Effector memory CD4-positive, alpha-beta T cell (primary cell): ENCODE measurements at places on chromosomes 11 and 22.

GRCh38 chr22:17152340-17152739, 6.7 kb downstream of the HDHD5 start:
- H3K4me1 ChIP-seq: peaks cover 2% of the 10 kb centered on the region
- H3K27me3 ChIP-seq: no peaks in the 10 kb centered on the region
- no peak overlapping the region for H3K4me3 ChIP-seq
- H3K36me3 ChIP-seq: peaks cover 9% of the 10 kb centered on the region
- H3K27ac ChIP-seq: no peak overlapping the region

GRCh38 chr22:23137905-23138561, 3.8 kb downstream of the RSPH14 start:
- no peaks in the 10 kb centered on the region for H3K36me3 ChIP-seq
- H3K27me3 ChIP-seq: no peaks in the 10 kb centered on the region
- peak overlapping the region; percentile 68 for H3K27ac ChIP-seq
- peaks cover 54% of the 10 kb centered on the region for H3K4me1 ChIP-seq
- DNase-seq: peak; percentile 39

GRCh38 chr11:28616160-28616965, 508.2 kb downstream of the METTL15 start:
- no peaks in the 10 kb centered on the region for H3K27me3 ChIP-seq
- DNase-seq: no peak
- H3K36me3 ChIP-seq: no peaks in the 10 kb centered on the region
- H3K27ac ChIP-seq: no peak overlapping the region

DNA sequence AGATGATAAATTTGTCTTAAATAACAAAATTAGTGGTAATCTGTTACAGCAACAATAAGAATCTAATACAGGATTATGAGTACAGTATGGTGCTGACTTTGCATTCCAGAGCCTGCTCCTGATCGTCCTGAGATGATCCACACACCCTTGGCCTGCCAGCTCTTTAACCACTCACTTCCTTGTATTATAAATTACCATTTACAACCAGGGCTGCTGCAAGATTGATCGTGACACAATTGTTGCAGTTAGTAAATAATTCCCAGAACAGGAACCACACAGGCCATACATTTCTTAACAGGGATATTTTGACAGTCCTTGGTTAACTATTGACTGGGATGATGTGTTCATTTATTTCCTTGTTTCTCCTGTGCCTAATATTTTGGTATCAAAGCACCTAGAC, 3.8 kb upstream of the CBLIF start:
- H3K27ac ChIP-seq: no peak overlapping the region
- no peaks in the 10 kb centered on the region for H3K36me3 ChIP-seq
- H3K4me1 ChIP-seq: no peaks in the 10 kb centered on the region
- no peak for DNase-seq
- no peaks in the 10 kb centered on the region for H3K27me3 ChIP-seq
- no peak overlapping the region for H3K4me3 ChIP-seq

DNA sequence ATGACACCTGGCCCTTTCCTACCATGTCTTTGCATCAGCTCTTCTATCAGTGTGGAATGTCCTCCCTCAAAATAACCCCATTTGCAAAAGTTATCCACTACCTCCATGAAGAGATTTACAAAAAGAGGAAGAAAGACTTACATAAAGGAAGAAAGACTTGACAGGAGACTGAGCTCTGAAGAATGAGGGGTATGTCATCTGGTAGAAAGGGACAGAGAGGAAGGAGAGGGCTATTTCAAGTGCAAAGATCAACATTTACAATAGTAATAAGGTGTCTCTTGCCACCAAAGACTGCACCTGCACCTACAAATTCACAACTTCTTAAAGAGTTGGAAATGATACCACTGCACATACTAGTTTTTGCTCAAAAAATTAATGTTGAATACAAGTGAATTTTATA, 18.2 kb downstream of the PAK1 start:
- H3K27me3 ChIP-seq: no peaks in the 10 kb centered on the region
- no peak for DNase-seq
- H3K36me3 ChIP-seq: no peaks in the 10 kb centered on the region
- H3K4me3 ChIP-seq: no peak overlapping the region
- H3K27ac ChIP-seq: no peak overlapping the region
- no peaks in the 10 kb centered on the region for H3K4me1 ChIP-seq

DNA sequence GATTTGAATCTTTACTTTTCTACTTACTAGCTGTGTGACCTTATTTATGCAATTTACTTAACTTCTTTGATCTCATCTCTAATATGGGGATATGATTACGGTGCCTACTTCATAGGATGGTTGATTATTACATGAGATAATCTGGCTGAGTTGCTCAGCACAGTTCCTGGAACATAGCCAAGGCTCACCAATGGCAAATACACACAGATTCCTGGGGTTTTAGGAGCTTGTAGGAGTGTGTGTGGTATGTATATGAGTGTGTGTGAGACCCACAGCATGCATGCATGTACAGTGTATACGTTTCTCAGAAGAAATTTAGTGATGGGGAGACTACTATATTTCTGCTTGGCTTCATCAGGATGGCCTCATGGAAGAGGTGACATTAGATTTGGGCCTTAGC, 256.9 kb downstream of the KIRREL3 start:
- no peaks in the 10 kb centered on the region for H3K27me3 ChIP-seq
- H3K36me3 ChIP-seq: no peaks in the 10 kb centered on the region
- no peaks in the 10 kb centered on the region for H3K4me1 ChIP-seq
- H3K4me3 ChIP-seq: no peak overlapping the region

- no peak for DNase-seq
- H3K27ac ChIP-seq: no peak overlapping the region
- no peaks in the 10 kb centered on the region for H3K4me1 ChIP-seq
- H3K4me3 ChIP-seq: no peak overlapping the region
- H3K36me3 ChIP-seq: no peaks in the 10 kb centered on the region
These were observed 76.6 kb downstream of the CELSR1 start for GRCh38 chr22:46460857-46461256.

DNA sequence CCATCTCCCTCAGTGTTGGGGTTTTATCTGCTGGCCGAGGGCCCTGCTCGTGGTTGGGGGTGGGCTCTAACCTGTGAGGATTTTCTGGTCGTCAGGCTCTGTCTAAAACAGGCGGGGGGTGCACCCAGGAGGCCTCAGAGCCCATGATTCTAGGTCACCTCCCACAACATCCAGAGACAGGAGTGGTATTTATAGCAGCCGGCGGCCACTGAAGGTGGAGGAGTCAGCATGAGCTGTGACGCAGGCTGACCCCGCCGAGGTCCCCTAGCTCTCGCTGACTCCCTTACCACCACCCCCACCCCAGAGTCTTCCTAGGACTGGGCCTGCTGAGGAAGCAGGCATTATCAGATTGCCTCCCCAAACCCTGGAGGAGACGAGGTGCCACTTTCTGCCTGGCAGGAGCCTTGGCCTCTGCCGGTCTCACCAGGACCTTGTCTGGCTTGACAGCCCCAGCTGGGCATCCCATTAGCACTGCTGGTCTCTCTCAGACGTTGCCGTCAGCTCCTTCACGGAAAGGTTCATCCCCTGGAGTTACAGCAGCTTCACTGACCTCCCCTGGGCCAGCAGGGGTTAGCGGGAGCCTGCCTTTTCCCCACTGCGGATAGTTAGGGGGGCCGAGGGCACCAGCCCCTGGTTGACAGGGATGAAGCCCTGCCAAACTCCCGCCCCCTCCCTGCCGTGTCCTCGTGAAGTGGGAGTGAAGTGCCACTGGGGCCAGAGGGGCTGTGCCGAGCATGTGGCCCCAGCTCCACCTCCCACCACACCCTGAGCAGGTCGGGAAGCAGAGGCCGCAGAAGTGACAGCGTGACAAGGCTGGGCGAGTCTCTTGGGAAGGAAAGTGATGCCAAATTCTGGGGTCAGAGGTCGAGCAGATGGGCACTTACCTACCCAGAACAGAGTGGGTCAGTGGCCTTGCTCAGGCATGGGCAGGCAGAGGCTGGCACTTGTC, 26.5 kb downstream of the DAGLA start:
- H3K4me1 ChIP-seq: no peaks in the 10 kb centered on the region
- H3K36me3 ChIP-seq: no peaks in the 10 kb centered on the region
- no peaks in the 10 kb centered on the region for H3K27me3 ChIP-seq
- H3K4me3 ChIP-seq: no peak overlapping the region
- DNase-seq: no peak

DNA sequence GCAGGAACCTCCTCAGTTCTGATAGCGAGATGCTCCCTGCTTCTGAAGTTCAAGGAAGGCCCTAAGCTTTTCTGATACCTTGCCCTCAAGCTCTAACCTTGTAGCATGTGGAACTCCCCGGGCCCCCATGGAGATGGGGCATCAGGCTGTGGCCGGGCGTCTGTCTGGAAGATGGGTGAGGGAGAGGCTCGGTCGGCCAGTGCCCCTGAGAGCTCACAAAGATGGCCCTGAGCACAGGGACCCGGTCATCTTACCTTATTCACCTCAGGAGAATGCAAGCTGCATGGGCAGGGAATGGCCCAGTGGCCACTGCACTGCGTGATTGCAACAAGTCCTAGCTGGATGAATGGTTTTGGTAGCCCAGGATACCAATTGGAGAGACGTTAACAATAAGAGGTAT, 830.3 kb downstream of the TBC1D22A start:
- no peaks in the 10 kb centered on the region for H3K27me3 ChIP-seq
- DNase-seq: no peak
- H3K4me1 ChIP-seq: no peaks in the 10 kb centered on the region
- H3K36me3 ChIP-seq: no peaks in the 10 kb centered on the region
- no peak overlapping the region for H3K4me3 ChIP-seq
- H3K27ac ChIP-seq: no peak overlapping the region

DNA sequence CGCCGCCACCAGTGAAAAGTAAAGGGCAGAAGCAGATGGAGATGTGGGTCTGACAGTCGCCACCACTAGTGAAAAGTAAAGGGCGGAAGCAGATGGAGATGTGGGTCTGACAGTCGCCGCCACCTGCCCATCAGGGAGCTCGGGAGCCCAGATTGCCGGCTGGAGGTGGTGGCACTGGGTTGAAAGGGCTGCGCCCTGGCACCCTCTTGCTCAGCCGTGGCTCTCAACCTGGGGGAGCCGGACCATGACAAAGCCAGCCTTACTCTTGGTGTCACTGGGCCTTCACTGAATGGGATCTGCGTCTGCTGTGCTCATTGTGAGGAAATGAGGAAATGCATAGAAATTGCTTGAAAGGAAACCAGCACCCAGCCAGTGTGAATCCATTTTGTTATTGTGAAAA, 36.3 kb downstream of the AP2A2 start:
- peaks cover 16% of the 10 kb centered on the region for H3K36me3 ChIP-seq
- H3K27me3 ChIP-seq: no peaks in the 10 kb centered on the region
- H3K27ac ChIP-seq: no peak overlapping the region
- no peak overlapping the region for H3K4me3 ChIP-seq
- DNase-seq: no peak

DNA sequence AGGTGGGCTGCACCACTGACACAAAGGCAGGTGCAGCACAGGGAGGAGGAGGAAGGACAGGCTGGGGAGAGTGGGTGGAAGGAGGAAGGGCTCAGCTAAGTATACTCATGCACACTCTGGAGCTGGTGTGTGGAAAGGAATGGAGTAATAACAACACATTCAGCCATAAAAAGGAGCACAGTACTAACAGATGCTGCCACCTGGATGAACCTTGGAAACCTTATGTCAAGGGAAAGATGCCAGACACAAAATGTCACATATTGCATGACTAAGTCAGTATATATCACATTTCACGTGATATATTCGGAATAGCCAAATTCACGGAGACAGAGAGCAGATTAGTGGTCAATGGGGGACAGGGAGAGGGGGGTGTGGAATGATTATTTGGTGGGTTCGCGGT, 389.6 kb upstream of the SYN3 start:
- H3K27me3 ChIP-seq: no peaks in the 10 kb centered on the region
- H3K36me3 ChIP-seq: no peaks in the 10 kb centered on the region
- DNase-seq: no peak
- no peak overlapping the region for H3K4me3 ChIP-seq
- H3K27ac ChIP-seq: no peak overlapping the region

DNA sequence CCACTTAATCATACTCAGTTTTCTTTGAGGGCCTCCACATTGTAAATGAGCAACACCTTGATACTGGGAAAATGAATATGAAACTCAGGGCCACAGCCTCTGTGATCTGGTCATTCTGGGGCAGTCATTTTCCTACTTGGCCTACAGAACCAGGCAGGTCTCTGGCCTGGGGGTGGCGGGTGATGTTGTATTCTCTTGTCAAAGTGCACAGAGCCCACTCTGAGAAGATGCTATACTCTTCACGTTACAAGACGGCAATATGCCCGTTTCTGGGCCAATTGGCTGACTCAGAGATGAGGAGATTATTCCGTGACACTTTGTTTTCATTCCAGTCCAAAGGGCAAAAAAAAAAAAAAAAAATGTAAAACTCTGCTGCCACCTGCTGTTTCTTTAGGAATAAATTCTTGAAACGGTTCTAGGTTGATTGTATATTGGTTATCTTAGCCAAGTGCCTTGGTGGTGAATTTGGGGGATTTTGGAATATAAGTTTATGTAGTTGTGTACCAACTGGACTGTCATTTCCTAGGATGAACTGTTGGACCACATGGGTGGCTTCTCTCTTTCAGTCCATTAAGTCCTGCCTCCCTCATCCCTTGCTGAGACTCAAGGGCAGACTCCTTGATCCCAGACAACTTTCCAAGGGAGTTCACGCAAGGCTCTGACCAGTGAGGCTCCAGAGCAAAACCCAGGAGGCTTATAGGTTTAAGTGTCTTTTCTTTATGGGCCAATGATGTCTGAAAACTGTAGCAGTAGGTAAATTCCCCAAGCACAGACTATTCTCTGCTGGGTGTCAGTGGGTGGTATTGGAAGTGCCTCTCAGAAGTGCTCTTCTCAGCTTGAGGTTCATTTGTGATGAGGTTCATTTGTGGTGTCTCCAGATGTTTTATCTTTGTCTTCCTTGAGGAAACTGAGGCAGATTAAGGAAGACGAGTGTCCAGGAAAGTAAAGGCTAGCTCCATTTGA, 18.2 kb downstream of the ADM start:
- no peak overlapping the region for H3K27ac ChIP-seq
- no peaks in the 10 kb centered on the region for H3K27me3 ChIP-seq
- H3K4me1 ChIP-seq: no peaks in the 10 kb centered on the region

GRCh38 chr11:69195824-69196782, 40.4 kb downstream of the SMIM38 start:
- no peaks in the 10 kb centered on the region for H3K4me1 ChIP-seq
- no peaks in the 10 kb centered on the region for H3K27me3 ChIP-seq
- no peak overlapping the region for H3K4me3 ChIP-seq
- no peaks in the 10 kb centered on the region for H3K36me3 ChIP-seq
- no peak for DNase-seq
- no peak overlapping the region for H3K27ac ChIP-seq

DNA sequence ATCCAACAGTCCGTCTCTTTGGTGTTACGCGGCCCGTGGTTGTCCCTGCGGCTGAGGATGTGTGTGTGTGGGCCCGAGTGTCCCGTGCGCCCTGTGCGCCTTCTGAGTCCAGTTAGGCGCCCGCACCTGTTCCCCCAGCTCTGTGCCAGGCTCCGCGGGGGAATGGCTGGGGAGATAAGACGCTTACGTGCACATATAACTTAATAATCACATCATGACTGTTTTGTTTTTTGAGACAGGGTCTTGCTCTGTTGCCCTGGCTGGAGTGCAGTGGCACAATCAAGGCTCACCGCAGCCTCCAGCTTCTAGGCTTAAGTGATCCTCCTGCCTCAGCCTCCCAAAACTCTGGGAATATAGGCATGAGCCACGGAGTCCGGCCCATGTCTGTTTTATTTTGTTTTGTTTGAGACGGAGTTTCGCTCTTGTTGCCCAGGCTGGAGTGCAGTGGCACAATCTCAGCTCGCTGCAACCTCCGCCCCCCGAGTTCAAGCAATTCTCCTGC, 817 bp downstream of the ARL2 start:
- H3K27me3 ChIP-seq: no peaks in the 10 kb centered on the region
- peaks cover 9% of the 10 kb centered on the region for H3K4me1 ChIP-seq
- H3K4me3 ChIP-seq: peak overlapping the region; percentile 78
- peak overlapping the region; percentile 90 for H3K27ac ChIP-seq
- peaks cover 12% of the 10 kb centered on the region for H3K36me3 ChIP-seq
